Tibial nerve (tissue), 4 donors: ENCODE measurements at places on chromosomes 12 and 14. TPM values are rescaled to one million over a fixed set of nuclear protein-coding genes. Genes with fewer than 3 reads are reported as not detected.

DNA sequence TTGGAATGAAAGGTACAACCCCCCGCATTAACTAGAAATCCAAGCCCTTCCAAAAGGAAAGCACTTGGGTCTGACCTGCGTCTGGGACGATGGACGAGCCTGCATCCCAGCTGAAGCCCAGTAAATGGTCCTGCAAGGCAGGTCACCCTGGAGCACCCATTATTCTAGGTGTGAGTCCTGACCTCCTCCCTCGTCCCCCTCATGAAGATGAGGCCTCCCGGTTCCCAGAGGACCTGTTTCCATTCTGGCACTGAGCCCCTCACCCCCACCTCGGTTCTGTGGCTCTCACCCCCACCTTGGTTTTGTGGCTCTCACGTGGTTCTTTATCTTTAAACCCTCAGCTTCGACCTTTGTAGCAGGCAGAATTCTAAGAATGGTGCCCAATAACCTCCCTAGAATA, 7.3 kb downstream of the IFI27 start:
- DNase-seq, result no peak

DNA sequence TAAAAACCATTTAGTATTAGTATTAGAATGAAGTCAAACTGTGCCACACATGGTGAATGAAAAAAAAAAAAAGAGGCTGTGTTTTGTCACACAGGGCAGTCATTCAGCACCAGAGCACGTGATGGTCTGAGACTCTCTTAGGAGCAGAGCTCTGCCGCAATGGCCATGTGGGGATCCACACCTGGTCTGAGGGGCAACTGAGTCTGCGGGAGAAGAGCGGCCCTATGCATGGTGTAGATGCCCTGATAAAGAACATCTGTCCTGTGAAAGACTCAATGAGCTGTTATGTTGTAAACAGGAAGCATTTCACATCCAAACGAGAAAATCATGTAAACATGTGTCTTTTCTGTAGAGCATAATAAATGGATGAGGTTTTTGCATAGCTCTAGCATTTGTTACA, 12.2 kb upstream of the BDKRB1 start:
- no peak for DNase-seq

DNA sequence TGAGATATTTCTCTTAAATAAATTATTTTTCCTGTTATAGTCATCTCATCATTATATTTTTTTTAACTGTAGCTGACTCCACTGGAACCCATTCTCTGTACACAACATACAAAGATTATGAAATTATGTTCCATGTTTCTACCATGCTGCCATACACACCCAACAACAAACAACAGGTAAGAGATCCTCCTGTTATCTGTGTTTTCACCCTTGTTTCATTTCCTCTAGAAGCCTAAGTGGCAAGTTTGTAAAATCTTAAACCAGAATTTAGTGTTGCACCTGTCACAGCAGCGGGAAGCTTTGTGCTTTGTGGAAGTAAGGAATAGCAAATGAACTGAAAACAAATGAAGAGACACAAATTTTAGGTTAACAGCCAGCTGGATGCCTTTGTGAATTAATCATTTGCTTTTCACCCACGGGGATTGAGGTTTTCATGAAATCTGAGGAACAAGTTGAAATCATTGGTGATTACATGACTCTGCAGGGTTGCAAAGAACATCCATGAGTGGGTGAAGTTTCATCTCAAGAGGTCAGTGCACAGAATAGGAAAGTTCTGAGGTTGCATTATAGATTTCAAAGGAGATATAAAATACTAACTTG, 273.9 kb upstream of the RGS6 start:
- DNase-seq, result no peak

- no peak for DNase-seq
Measured at GRCh38 chr12:77953528-77954205, 123.0 kb downstream of the NAV3 start.

DNA sequence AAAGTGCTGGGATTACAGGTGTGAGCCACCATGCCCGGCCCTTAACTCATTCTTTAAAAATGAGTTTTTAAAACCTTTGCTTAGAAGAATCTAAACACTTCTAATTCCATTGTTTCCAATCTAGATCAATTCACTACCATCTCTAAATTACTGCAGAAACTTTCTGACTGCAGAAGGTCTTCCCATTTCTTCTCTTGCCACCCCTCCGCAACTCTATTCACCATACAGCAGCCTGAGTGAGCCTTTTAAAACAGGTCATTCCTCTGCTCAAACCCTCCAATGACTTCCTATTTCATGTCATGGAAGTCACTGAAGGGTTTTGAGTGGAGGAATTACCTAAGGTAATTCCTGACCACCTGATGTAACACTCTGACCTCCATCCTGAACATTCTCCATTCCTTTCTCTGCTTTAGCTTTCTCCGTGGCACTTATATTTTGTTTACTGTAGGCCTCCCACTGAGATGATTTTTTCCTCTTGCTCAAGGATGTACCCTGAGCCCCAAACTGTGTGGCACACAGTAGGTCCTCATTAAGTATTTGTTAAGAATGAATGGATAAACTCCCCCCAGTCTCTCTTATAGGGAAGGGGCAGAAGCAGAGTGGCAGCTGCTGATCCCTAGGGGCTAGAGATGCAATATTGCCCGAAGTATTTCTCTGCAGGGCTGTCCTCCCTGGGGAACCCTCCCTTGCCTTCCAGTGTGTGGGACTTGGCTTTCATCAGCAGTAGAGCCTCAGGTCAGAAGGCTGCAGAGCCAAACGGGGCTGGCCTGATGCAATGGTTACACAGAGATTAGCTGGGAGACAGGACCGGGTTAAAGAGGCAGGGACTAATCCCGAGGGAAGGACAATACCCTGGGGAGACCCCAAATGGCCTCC, 1.2 kb downstream of the DDIT3 start:
- no peak for DNase-seq

DNA sequence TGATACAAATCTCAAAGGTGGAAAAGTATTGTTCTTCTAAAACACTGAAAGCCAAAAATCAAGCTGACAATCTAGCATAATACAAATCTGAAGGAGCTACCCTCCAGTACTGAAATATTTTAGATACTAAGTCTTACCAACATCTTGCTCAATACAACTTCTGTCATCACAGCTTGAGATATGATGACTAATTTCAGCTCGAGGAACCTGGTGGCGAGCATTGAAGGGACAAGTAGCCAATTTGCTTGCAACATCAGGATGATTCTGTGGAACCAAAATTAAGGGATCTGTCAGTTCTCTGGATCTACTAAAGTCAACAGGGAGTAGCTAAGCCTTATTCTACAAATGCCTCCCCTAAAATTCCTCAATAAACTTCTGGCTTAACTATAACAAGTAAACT, 10.4 kb downstream of the GTSF1 start:
- no peak for DNase-seq

LALBA gene
- total RNA-seq, result not detected

- DNase-seq, result no peak
Measured at GRCh38 chr12:116919247-116919661, 8.5 kb downstream of the FBXW8 start.

GRCh38 chr12:22543246-22544037, 900 bp downstream of the C2CD5 start:
- peak; percentile 43 for DNase-seq

- DNase-seq, result no peak
Measured at GRCh38 chr12:120680165-120680738, 6.7 kb upstream of the MLEC start.

DNA sequence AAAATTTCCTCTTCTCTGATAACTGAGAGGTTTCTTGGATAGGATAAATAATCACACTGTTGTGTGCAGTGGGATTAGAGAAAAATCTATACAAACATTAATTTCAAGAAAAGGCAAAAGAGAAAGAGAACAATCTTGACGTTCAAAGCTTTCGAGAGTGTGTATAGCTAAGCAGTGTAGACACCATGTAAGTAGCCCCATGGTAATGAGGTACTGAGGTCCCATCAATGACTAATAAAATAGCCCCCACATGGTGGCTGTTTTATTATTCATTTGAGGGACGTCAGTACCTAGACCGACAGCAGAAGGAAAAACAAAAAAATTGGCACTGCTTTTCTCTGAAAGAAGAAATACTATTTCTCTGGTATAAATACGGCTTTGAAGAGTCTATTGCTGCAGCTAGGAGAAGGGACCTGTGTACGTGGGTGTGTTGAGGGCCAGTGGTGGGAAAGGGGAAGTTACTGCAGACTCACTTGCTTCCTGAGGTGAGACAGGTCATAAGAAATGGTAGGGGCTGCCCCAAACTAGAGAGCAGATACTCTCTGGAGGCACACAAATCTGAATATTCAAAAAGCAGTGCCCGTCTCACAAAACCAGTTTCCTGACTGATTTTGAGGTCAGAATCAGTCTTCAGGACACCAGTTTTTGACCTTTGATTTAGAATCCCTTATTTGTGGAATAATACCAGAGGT, 339.8 kb downstream of the EMP1 start:
- no peak for DNase-seq

DNA sequence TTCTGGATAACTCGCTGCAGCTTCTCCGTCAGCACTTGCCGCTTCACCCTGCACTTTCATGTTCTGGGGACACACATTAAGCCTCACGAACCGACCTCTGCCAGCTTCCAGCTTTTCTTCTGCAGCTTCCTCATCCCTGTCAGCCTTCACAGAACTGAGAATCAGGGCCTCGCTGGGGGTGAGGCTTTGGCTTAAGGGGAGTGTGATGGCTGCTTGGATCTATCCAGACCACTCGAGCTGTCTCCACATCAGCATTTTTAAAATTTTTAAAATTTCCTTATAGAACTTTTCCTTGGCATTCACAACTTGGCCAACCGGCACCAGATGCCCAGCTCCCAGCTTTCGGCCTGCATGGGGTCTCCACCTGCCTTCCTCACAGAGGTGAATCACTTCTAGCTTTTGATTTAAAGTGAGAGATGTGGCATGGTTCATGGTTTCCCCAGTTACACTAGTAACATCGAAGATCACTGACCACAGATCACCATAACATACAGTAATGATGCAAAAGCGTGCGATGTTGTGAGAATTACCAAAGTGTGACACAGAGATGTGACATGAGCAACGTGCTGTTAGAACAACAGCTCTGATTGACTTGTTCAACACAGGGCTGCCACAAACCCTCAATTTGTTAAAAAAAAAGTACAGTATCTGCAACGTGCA, 139.1 kb upstream of the C14orf180 start:
- DNase-seq, result no peak

GRCh38 chr12:10015450-10015849, 5.0 kb downstream of the CLEC12B start:
- no peak for DNase-seq

- DNase-seq, result no peak
Measured at GRCh38 chr14:77979666-77980351, 179.9 kb downstream of the ADCK1 start.

DNA sequence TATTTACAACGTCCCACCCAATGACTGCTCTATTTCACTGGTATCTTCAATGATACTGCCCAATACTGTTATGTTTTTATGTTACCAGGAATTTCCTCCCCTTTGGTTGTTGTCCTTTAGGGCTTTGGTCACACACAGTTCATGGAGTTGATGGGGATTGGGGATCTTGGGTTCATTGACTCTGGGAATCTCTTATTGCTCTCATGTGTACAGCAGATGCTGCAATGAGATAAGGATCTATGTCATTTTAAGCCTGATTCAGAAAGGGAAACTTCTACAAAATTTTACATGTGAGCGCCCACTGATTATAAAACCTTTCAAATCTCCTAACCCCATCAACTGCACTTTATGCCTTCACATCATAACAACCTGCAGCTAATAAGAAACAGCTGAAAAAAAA, 67.2 kb downstream of the FAR2 start:
- DNase-seq, result no peak

DNA sequence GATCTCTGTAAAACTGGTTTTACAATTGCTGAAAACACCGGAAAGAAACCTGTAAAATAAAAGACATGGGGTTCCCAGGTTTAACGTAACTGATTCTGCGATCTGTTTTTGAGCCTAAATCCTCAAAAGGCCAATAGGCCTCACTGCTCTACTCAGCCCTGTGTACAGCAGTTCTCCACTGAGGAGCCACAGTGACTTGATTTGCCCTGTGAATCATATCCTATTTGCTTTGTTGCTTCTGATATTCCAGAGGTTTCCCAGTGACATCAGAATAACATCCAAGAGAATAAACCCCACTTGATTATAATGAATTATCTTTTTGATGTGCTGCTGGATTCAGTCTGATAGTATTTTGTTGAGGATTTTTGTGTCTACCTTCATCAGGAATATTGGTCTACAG, 27.5 kb downstream of the MDM1 start:
- DNase-seq, result no peak

CCDC184 gene
- 2.6 TPM for total RNA-seq

CPM gene
- 56.7 TPM for total RNA-seq

CABP1 gene
- 0.21 TPM for total RNA-seq

DNA sequence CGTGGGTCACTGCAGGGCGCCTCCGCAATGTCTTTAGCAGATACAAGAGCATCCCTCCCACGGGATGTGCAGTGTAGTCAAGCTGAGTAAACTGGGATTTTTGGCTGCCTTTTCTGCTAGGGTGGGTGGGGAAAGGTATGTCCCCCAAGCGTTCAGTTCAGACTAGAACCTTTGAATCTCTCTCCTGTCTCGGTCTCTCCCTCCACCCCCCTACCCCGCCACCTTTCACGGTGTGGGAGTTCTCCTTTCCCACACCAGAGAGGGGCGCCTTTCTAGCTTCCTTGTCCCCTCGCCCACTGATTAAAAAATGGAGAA, 525 bp upstream of the FAR2 start:
- DNase-seq, result no peak

DNA sequence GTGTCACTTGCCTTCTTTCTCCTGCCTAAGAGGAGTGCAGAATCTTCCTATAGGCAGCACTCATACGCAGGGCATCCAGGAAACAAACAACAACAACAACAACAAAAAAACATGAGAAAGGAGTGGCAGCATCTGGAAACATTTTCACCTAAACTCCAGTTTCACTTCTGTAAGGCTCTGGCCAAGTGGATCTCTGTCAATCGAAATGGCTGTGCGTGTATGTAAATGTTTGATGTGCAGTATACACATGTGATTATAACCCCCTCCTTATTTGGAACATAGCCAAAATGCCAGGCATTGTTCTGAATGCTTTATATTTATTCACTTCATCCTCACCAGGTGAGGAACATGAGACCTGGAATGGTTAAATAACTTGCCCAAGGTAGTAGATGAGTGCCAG, 76.8 kb downstream of the COX16 start:
- DNase-seq, result no peak

DNA sequence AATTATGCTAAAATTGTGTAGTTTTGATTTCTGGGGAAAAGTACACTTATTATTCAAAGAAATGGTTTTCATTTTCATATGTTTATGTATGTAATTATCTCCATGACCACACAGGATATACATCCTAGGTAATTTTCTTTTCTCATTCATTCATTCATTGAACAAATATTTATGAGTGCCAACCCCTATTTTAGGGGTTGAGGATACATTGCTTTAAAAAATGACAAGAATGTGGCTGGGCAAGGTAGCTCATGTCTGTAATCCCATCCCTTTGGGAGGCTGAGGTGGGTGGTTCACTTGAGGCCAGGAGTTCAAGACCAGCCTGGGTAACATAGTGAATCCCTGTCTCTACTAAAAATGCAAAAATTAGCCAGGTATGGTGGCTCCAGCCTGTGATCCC, 40.9 kb downstream of the SGPP1 start:
- no peak for DNase-seq

C14orf180 gene
- total RNA-seq, result 8.4 TPM
